ENCODE measurements at places on chromosomes 13 and 19.
A peak's percentile ranks its signal among the peaks of the same experiment; 100 is the strongest.

DNA sequence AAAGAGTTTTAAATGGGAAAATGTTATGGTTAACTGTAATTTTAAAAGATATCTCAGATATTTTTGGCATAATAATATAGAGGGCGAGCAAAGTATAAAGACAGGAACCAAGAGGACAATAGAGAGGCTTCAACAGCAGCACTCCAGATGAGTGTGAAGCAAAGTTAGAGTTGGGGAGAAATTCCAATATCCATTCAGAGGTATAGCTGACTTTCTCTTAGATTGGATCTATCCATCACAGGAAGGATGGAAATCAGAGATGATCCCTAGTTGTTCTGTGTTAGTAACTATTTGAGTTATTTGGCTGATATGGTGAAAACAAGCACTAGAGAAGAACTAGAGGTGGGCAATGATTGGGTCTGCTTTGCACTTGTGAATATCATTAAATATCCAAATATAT, 786.0 kb upstream of the KLHL1 start:
- DNase-seq = no peak

- no peak for DNase-seq
Observed at GRCh38 chr13:32894589-32895001, 121.6 kb upstream of the KL start.

DNA sequence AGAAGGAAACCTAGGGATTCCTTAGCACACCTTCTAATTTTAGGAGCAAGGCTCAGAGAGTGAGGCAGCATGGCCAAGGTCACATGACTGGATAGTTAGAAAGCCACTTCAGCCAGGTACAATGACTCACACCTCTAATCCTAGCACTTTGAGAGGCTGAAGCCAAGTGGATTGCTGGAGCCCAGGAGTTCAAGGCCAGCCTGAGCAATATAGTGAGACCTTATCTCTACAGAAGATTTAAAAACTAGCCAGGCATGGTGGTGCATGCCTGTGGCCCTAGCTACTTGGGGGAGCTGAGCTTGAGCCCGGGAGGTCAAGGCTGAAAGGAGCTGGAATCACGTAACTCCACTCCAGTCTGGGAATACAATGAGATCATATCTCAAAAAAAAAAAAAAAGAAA, 69.2 kb downstream of the TEX26 start:
- DNase-seq = no peak

- DNase-seq = no peak
Observed at GRCh38 chr19:48081106-48081505, 29.5 kb downstream of the PLA2G4C start.

GRCh38 chr19:18007917-18008673, at the start of gene ARRDC2:
Gene ARRDC2 (plus strand): TSS chr19:18008170. CDS start chr19:18008311, 141 bp downstream.
- DNase-seq = peak; percentile 91

- no peak for DNase-seq
Observed at GRCh38 chr13:51999510-51999911, 11.7 kb downstream of the ATP7B start.

DNA sequence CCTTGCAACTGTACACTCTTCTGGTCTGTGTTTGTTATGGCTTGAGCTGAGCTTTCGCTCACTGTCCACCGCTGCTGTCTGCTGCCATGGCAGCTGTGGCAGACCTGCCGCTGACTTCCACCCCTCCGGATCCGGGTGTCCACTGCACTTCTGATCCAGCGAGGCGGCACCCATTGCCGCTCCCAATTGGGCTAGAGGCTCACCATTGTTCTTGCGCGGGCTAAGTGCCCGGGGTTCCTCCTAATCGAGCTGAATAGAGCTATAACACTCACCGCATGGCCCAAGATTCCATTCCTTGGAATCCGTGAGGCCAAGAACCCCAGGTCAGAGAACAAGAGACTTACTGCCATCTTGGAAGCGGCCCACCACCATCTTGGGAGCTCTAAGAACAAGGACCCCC, 2.2 kb upstream of the PSMC4 start:
- no peak for DNase-seq

- DNase-seq = no peak
Observed at GRCh38 chr13:78630511-78630910, 27.2 kb upstream of the POU4F1 start.

- DNase-seq = no peak
Observed at GRCh38 chr13:100221166-100221565, 132.3 kb downstream of the PCCA start.

DNA sequence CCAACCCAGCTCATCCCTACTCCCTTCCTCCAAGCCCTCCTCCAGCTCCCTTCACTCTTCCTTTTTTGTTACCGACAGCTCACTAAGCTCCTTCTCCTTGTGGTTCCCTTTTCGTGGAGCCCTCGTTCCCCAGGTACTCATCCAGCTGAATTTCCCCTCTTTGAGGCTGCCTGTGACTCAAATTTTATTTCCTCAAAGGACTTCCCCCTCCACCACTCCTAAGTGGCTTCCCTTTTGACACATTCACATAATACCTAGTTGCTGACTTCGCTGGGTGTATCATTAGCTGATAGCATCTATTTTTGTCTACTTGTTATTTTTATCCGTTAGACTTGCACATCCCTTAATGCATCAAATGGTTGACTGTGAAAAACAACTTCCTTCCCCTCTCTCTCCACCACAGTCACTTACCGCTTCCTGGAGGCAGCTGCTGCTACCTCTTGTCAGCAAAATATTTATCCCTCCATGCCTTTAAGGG, 14.5 kb downstream of the FFAR2 start:
- DNase-seq = peak; percentile 29

GRCh38 chr13:50846861-50847475, 3.5 kb upstream of the DLEU7 start:
- no peak for DNase-seq

- DNase-seq = peak; percentile 22
Observed at GRCh38 chr19:48881741-48882657, 9.8 kb downstream of the PPP1R15A start.

DNA sequence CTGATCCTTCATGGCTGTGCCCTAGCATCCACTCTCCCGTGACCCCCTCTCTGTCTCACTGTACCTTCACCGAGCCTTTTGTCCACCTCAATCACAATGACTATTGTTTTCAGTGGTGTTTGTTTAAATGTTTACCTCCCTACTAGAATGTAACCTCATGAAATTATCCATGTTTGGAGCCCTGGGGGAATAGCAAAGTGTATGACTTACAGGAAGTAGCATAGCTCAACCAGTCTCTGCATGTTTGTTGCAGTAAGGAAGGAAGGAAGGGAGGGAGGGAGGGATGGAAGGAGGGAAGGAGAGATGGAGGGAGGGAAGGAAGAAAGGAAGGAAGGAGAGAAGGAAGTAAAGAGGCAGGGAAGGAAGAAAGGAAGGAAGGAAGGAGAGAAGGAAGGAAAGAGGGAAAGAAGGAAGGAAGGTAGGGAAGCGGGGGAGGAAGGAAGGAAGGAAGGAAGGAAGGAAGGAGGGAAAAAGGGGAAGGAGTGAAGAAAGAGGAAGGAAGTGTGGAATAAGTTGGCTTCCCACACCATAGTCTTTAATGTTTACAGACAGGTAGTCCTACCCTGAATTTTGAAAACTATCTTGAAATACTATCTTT, 421.4 kb downstream of the COG6 start:
- DNase-seq = no peak

- DNase-seq = no peak
Observed at GRCh38 chr19:15390814-15391213, 11.2 kb upstream of the AKAP8 start.

DNA sequence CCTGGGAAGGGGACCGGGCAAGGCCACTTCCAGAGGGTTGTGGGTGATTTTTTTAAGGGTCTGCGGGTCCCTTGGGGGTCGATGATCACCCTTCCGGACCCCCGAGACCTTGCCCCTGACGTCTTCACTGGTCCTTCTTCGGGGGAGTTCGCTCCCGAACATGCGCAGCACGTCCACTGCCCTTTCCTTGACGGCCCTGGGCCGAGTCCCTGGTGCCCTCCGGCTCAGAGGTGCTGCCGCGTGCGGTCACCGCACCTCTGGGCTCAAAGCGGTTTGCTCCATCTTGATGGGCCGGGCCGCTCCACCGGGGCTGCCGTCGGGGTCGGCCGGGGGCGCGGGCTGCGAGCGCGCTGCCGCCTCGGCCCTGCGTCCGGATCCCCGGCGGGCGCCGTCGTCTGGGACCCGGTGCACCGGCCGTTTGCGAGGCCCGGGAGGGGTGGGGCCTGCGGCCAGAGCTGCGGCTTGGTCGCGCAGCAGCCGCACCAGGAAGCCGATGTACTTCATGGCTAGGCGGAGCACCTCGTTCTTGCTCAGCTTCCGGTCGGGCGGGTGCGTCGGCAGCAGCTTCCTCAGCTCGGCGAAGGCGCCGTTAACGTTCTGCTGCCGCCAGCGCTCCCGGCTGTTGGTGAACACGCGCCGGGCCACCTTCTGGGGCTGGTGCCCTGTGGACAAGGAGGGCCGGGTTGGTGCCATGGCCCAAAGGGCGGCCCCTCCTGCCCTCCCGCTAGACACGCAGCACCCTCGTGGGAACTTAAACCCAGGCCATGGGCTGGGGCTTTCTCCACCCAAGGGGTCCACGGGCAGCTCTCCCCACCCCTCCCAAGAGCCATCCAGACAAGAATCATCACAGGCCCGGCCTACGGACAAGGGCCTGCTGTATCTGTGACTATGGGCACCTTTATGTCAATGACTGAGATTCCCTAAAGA, 3.3 kb downstream of the LYL1 start:
- DNase-seq = peak; percentile 87

GRCh38 chr13:39556866-39557265, 46.1 kb downstream of the LHFPL6 start:
- no peak for DNase-seq

GRCh38 chr19:34067861-34068271, 104.4 kb upstream of the LSM14A start:
- no peak for DNase-seq

GRCh38 chr13:67048084-67048820, 181.9 kb downstream of the PCDH9 start:
- peak; percentile 1 for DNase-seq

DNA sequence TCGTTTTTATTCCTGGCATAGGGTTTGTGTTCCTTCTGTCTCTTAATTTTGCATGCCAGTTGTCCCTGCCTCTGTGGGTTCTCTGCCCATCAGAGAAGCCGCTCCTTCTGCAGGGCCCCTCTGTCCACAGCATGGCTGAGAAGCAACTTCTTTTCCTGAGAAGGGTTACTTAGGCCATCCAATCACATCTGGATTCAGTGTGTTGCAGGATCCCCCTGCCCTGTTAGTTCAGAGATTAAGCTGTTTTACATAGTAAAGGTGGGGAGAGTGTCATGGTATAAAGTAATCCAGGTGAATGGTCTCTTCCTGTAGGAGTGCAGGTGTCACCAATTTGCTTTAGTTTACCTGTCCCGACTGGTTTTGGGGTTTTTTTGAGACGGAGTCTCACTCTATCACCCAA, 22.9 kb upstream of the GARRE1 start:
- DNase-seq = no peak

DNA sequence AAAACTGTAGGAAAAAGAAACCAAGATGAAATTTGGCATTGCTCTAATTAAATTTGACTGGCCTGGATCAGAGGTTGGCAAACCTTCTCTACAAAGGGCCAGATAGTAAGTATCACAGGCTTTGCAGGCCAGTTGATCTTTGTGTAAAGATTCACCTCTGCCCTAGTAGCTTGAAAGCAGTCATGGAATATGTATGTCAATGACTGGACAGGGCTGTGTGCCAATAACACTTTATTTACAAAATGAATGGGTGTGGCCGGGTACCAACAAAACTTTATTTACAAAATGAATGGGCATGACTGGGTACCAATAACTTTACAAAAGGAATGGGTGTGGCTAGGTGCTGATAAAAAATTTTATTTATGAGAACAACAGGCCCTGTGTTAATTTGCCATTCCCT, 20.0 kb downstream of the SIN3B start:
- DNase-seq = no peak

DNA sequence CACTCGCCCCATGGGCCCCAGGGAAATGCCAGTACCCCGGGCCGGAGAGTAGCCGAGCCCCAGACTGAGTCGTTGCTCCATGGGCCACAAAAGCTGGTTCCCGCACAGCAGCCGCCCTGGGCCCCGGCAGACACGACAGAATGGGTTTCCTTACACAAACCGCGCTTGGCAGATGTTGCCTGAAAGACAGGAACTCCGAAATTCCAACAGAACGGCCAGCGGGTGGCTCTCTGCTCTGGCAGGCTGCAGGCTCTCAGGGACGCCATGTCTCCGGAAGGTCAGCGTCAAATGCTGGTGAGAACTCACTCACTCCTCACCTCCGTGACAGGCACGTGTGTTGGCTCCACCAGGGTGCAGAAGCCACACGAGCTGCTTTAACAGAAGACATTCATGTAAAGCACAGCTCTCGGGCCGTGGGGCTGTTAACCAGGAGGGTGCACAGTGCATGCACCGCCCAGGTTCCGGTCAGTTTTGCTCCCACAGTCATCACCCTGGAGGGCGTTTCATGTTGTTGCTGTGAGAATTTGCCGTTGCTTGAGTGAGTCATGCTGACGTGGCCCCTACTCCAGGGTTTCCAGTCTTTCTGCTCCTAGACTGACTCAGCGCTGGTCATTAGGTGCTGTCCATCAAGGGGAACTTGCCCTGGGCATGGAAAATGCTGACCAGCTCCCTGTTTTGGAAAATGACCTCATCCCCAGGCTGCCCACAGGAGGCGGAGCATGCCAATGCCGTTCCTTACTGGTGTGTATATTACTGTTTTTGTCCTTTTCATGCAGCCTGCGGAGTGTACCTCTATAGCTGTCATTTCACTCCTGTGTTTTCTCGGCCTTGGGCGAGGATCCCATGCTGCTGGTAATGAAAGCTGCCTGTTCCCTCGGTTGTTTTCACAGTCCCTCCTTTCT, 44.8 kb downstream of the ANKRD10 start:
- peak; percentile 32 for DNase-seq

DNA sequence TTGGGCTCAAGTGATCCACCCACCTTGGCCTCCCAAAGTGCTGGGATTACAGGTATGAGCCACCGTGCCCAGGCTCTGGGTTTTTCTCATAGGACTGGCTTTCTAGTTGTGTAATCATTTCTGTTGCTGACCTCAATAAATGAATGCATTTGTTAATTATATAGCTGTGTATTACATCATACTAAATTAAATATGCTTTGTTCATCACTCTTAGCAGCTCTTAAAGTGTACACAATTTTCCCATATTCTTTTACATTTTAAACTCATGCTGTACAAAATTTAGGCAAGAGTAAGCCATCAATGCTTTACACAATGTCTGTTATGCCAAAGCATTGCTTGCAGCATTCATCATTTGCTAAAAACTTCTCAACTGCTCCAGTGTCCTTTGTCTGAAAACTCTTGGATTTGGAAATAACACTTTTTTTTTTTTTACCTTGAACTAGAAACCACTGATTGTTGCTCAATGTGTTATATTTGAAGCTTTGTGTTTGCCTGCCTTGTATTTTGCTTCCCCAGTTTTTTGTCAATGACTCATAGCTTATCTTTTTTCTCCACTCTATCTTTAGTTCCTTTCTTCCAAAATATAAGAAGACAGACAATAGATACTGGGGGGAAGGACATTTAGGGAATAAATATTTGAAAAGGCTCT, 31.4 kb downstream of the CCDC122 start:
- no peak for DNase-seq

DNA sequence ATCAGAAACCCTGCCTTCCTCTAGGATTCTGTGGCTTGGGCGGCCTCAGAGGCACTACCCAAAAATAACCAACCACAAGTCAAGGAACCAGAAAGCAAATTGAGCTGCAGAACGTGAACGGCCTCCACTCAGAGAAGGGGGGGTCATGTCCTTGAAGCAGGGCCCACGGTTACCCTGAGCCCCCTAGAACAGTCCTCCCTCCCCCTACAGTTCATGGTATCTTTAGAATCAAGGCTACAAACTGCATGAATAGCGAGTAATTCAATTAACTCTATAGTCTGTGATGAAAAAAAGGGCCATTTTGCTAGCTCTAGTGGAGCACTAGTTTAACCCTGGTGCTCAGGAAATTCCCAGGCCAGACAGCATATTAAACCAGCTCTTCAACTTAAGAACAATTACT, 79.0 kb upstream of the ZNF507 start:
- DNase-seq = no peak

- DNase-seq = no peak
Observed at GRCh38 chr19:35164418-35164817, 9.9 kb downstream of the FXYD5 start.
